ENCODE measurements at places on chromosomes 7 and 10.
A peak's percentile ranks its signal among the peaks of the same experiment; 100 is the strongest.

GRCh38 chr7:230274-230673 is 37.9 kb downstream of the FAM20C start:
- no peak for DNase-seq

DNA sequence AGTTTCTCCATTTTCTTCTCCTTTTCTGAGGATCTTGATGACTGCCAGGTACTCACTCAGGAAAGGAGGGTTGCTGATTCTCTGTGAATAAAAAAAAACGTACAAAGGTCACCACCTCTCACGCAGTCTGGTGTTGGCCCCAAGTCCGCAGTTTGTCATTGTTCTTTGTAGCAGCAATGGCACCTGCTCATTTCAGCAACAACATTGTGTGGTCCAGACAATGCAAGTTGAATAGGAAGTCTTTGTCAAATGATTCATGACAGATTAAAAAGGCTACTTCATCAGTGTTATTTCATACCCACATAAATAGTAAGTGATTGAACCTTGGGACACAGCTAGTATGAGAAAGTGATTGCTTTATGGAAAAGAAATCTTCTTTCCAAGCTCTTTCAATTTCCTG is 653.5 kb upstream of the MGMT start:
- DNase-seq: no peak

- DNase-seq: no peak
Observed at GRCh38 chr10:97188261-97188711, 2.5 kb upstream of the SLIT1 start.

- no peak for DNase-seq
Observed at GRCh38 chr7:149736478-149737360, 36.7 kb downstream of the ZNF467 start.

GRCh38 chr10:16195178-16195769 is 241.5 kb upstream of the PTER start:
- DNase-seq: no peak

DNA sequence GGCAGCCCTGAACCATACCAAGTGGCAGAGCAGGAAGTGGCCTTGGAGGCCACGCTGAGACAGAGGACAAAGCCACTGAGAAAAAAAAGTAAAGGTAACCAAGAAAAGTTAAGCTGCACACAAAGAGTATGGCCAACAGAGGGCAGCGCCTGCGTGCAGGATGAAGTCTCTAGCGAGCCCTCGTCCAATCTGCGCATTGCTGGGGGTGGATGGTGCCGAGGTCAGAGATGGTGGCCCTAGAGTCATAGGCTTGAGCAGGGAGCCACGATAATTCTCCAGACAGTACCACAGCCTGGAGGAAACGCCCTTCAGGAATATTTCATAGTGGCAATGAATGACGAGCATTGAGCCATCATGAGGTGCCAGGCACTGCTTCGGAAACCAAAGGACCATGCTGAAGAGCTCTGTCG is 9.7 kb downstream of the ATP6V0E2 start:
- DNase-seq: peak; percentile 51

- DNase-seq: peak; percentile 32
Observed at GRCh38 chr10:69180525-69181204, 631 bp downstream of the SUPV3L1 start.

DNA sequence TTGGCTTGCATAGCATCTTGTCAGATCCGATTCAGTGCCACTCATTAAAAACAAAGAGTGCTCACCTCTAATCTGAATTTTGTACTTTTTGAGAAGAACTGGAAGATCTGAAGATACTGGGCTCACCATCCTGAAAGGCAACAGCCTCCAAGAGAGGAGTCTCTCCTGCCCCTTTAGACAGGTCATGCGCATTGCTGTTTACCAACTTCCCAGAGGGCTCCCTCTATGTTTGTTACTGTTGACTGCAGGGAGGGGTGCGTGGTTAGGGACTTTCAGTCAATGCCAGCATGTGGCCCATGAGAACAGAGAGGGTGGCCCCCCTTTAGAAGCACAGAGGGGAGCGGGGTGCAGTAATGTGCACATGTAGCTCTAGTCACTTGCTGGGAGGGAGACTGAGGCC is 33.2 kb upstream of the CABCOCO1 start:
- DNase-seq: no peak

DNA sequence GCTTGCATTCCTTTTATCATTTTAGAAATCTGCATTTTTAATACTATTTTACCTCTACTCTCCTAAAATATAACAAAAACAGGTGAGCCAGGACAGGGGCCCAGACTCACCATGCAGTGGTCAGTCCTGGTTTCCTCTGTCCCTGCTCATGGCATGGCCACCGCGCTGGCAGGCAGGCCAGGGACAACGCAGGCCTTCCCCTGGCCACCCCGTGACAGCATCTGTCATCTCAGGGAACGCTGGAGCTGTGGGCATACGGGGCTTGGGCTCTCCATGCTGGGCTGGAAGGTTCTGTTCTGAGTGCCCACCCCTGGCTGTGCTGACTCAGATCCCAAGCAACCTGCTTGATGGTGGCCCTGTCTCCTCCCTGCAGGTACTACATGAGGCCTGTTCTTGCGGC is 35.1 kb upstream of the CDH23 start:
- no peak for DNase-seq

GRCh38 chr7:158353606-158354570 is 233.7 kb downstream of the PTPRN2 start:
- no peak for DNase-seq

DNA sequence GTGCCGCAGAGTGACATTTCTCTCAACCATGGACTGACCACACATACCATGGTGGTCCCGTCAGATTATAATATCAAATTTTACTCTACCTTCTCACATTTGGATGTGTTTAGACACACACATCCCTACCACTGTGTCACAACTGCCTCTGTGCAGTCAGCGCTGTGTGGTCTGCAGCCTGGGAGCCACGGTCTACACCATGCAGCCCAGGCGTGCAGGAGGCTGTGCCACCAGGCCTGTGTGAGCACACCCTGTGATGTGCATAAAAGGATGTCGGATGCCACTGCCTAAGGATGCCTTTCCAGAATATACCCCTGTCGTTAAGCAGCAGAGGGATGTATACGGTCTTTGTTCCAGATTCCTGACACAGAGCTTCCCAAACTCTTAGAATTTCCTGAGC is 150.4 kb downstream of the TCERG1L start:
- no peak for DNase-seq

- peak; percentile 42 for DNase-seq
Observed at GRCh38 chr10:50439806-50440205, 183.9 kb downstream of the SGMS1 start.

GRCh38 chr7:117592011-117592635 is 112.3 kb downstream of the CFTR start:
- DNase-seq: no peak

- DNase-seq: no peak
Observed at GRCh38 chr10:102020938-102021337, 35.0 kb downstream of the ARMH3 start.

DNA sequence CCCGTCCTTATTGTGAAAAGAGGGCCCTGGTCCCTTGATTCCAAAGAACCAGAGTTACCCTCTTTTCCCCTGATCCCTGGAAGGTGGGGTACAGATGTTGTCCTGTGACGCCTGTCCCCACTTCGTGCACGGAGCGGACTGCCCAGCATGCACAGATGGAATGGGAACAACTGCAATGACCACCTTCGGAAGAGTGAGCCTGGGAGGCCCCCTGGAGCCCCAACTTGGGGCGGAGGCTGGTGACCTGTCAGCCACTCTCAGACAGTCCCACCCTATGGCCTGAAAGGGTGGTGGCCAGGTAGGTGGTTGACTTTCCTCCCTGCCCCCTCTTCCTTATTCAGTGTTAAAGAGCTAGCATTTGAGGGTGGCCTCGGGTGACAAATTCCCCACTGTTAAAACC is 196.6 kb upstream of the GALNT17 start:
- DNase-seq: no peak

DNA sequence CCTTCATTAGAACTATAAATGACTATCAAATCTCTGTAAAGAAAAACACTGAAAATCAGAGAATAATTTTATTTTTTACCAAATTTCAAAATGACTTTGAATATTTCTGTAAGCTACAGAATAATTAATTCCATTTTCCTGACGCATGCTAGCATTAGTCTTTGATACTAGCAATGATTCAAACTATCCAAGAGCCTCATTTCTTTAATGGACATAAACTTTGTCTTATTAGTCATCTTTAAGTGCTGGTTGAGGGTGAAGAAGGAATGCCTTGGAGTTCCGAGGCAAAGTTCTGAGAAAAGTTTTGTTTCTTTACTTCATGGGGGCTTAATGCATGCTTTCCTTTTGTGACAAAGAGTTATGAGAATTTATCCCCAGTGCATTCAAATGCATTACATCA is 137.3 kb downstream of the AGMO start:
- peak; percentile 17 for DNase-seq

DNA sequence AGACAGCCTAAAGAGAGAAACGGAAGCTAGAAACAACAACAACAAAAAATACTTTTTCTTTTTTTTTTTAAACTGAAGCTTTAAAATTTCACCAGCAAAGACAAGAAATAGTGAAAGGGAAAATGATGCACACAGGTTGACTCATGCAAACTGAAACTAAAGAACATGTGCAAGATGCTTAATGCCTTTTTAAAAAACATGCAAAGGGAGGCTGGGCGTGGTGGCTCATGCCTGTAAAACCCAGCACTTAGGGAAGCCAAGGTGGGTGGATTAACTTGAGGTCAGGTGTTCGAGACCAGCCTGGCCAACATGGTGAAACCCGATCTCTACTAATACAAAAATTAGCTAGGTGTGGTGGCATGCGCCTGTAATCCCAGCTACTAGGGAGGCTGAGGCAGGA is 15.1 kb upstream of the CUBN start:
- peak; percentile 55 for DNase-seq

DNA sequence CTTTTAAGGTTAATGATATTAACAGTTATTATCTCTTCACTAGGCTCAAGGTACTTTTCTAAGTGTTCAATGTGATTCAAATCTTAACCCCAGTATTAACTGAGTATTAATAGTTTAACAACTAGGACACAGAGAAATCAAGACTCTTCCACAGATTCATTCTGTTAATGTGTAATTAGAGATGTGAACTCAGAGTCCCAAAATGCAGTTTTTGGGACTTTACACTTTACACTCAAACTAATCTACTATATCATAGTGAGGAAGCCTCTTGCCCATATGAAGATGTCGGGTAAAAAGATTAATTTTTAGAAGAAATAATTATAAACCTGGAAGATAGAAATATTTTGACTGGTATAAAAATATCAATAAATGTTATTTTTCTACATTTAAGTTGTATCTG is 644.5 kb upstream of the LRRTM3 start:
- DNase-seq: no peak

- DNase-seq: no peak
Observed at GRCh38 chr7:13055732-13056368, 368.4 kb downstream of the ARL4A start.

DNA sequence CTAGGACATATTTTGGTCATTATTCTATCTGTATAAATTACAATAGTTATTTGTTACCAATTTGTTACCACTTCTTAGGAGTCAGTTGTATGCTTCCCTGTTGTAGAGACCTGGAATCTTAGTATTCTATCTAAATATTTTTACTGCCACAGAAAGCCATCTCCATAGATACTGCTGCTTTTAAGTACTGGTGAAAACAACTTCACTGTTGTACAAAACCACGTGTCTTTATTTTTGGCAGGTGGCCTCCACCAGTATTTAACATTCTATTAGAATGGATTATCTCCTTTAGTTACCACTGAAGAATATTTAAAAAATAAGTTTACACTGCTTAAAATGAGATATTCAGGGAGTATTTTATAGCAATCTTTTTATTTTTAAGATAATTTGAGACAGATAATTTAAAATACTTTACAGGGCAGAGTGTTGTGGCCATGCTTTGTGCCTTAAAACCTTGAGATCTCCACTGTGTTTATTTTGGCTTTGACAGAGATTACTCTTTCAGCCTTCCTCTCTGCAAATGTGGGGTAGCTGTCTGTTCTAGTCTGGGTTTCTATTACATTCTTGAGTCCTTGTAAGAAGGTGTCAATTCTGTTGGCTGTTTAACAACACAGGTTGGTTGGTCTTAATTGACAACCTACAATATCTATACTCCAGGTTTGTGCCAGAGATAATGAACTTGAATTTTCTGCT is 185.6 kb downstream of the LRRC4 start:
- no peak for DNase-seq

DNA sequence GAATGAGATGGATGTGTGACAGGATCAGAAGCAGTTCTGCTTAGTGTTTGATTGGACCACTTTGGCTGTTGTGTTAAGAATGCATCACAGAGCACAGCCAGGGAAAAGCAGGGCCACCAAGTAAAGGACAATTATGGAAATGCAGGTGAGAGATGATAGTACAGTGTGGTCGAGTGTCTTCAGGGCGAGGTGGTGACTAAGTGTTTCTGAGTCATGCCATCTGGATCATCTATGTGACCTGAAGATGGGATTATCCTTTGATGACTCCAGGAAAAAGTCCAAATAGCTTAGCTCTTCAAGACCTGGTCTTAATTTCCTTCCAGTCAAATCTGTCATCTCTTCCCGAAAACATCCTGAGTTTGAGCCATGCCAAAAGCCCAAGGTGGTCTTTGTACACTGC is 523.2 kb upstream of the IGFBP3 start:
- DNase-seq: no peak

- peak; percentile 7 for DNase-seq
Observed at GRCh38 chr7:17948526-17949238, 8.4 kb upstream of the SNX13 start.

DNA sequence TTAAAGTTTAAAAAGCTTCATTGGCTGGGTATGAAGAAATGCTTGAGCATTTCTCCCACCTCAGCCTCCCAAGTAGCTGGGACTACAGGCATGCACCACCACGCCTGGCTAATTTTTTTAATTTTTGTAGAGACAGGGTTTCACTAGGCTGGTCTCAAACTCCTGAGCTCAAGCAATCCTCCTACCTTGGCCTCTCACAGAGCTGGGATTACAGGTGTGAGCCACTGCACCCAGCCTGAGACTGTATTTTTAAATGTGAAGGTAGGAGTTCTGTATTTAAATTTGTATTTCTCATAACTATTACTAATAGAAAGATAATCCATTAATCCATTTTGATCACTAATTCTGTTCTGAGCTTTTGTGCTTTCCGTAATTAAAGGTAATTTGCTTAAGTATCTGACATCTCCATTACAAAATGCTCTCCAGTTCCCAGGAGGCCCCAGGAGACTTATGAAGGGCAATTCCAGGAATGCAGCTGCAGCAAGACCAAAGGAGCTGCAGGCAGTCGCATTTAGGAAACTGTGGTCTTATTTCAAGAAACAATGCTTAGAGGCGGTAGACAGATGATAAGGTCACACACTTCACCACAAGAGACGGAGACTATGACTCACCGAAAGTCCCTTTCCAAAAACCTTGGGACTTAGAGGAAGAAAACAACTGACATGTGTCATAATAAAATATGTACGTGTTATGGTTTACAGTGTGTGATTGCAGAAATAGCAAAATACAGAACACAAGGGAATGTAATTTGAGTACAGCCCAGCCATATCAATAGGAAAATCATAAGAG is 23.3 kb downstream of the YAE1 start:
- peak; percentile 84 for DNase-seq

GRCh38 chr7:39260279-39260844 is 282.7 kb downstream of the POU6F2 start:
- DNase-seq: no peak

GRCh38 chr10:29804025-29804852 is 169.5 kb upstream of the SVIL start:
- peak; percentile 95 for DNase-seq

- DNase-seq: peak; percentile 55
Observed at GRCh38 chr7:98286093-98286539, 4.6 kb downstream of the BRI3 start.
